ENCODE measurements at places on chromosomes 3 and 15.

DNA sequence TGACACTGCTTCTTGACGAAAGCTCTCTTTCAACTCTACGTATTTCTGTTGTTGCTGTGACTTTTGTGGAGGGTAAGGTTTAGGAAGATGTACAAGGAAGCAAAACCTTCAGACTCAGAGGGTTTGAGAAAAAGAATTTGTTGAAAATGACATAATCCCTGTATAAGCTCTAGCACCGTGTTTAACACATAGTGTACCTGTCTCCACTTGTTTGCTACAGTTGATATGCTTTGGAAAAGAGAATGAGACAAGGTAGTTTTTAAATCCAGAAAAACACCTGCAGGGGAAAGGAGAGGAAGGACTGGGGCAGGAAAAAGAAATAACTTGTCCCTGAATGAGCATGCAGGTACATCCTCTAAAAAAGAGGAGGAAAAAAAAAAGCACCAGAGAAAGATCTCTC is 29.6 kb upstream of the CP start:
- no peak for DNase-seq

DNA sequence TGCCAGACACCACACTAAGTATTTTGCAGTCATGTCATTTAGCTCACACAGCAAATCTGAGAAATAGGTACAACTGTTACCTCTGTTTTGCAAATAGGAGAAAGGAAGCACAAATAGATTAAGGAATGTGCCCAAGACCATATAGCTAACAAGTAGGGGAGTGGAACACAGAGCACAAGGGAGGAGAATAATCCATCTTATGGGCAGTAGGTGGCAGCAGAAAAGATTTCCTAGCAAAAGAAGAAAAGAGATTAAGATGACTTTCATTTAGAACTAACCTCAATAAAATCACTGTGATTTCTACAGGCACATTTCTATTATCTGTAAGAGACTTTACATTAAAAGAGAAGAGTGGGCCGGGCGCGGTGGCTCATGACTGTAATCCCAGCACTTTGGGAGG is 49.1 kb downstream of the NR1I2 start:
- DNase-seq, result no peak

DNA sequence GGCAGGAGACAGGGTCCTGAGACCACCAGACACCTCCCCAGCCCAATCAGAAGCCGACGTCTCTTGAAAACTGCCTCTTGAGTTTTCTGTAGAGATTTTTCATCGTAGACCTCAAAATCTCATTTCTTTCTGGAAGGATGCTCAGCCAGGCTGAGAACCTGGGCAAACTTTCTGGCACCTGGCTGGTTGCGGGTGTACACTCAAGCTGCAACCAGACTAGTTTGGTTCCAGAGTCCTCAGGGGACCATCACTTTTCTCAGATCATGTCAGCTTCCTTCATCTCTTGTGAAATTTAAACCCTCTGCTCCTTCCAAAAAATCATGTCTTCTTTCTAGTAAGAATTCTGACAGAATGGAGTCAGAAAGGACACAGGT is 45.1 kb downstream of the CMTM7 start:
- DNase-seq, result no peak

GRCh38 chr15:63970621-63971426 is 75.5 kb downstream of the DAPK2 start:
- no peak for DNase-seq

DNA sequence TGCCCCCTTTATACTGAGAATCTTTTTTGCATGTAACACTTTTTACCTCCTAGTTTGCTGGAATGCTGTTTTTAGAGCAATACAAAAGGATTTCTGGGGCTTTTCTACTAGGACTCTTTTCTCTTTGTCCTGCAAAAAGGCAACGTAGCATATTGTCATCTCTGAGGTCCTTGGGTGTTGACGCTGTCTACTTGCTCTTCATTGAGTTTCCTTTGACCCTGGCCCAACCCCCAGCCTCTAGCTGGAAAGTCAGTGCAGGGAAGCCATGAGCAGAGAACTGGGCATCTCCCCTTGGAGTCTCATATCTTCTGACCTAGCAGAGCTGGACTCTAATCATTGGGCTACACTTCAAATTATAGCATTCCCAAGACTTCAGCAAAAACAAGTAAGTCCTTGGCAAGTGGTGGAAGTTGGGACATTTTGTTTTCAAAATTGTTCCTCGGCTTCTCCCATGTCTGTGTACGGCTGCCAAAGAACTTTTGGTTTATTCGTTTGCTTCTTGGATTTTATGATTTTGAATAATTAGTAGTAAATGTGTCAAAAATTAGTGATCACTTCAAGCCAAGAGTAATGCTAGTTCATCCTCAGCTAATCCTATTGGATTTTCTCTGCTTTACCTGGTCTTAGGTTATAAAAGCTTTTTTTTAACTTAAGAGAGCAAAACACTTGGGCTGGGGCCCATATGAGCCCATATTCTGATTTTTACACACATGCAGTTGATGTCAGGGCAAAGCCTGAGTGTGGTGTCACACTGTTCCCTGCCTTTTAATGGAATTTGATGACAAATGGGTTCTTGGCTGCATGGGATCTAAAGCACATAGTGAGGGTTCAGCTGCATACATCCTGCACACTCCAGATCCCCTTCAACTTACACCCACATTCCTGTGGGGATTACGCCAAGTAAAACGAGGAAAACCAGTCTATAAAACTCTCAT is 419.5 kb upstream of the C2CD4B start:
- no peak for DNase-seq

DNA sequence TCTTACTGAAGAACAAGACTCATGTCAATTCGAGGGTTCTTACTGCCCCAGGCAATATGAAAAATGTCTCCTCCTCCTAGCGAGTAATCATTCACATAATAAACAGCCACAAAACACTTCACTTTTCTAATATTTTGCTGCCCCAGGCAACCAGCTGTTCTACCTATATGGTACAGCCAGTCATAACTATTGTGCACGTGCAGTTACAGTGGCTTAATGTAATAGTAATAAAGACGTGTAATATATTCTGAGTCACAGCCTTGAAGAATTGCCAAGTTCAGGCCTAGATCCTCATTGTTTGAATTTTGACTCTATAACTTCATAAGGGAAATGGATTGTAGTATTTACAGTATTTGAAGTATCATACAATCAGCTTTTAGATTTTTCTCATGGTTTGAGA is 1250.0 kb upstream of the GBE1 start:
- no peak for DNase-seq

DNA sequence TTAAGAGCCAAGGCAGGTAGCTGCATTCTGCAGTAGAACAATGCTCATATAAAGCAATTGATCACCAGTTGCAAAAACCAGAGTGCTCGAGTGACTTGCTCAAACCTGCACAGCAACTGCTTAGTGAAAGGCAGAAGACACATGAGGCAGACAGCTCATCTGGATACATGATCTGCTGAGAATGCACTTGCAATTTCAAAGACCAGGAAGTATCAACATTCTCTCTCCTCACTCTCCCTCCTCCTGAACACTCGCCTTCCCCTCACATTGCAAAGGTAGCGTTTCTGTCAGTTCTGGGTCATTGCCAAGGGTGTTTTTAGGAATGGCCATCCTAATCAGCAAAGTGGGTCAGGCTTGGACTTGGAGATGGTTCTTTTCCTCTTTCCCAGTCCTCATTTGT is 61.0 kb downstream of the BFSP2 start:
- no peak for DNase-seq

DNA sequence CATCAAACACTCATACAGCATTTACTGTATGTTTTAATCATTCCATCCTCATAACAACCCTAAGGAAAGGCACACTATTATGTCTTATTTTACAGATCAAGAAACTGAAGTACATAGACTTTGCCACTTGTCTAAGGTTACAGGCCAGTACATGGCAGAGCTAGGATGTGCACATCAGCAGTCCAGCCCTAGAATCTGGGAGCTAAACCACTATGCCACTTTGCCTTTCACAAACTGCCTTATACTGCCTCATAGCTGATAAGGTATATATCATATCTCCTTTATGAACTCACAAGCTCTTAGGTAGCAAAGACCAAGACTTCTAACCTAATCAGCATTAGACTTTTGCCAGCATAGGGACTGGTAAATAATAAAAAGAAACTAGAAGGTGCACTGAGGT is 49.1 kb downstream of the MYO9A start:
- no peak for DNase-seq

- DNase-seq, result no peak
Measured at GRCh38 chr15:91407269-91407889, 307.3 kb downstream of the SV2B start.

DNA sequence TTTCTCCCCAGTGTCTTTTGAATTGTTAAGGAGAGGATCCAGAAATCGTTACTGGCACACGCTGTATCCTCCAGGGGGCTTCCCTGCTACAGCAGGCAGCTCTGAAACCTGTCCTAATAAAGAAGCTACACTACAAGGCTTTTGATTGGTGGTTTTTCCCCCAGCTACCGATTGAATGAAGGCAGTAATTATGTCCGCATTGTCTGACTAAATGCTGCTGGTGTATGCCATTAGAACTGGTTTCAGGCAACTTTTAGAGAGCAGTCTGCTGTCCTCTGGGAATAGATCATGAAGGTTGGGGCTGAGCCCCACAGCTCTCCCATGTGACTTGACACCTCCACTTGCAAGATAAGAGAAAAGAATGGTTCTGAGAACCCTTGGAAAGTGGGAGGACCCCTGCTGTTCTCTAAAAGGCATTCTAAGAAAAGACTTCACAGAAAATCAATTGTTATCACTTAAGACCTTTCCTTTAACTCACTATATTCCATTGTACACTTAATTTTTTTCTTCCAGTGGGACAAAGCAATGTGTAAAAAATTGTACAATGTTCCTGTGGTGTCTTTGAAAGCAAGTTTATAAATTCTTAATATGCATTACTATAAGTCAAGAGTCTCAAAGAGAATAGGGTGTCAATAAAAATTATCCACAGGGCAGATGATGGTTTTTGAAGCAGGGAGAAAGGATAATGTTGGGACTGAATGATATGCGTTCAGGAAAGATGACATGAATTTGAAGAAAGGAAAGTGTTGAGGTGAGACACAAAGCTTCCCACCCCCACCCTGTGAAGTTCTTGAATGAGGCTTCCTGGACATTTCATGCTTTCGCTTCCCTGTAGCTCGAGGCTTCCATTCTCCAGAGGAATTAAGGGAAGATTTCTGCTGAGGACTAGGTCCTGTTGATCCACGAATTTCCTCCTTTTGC is 53.0 kb upstream of the DAZL start:
- DNase-seq, result no peak

- DNase-seq, result no peak
Measured at GRCh38 chr3:37905987-37906674, 44.5 kb downstream of the CTDSPL start.

DNA sequence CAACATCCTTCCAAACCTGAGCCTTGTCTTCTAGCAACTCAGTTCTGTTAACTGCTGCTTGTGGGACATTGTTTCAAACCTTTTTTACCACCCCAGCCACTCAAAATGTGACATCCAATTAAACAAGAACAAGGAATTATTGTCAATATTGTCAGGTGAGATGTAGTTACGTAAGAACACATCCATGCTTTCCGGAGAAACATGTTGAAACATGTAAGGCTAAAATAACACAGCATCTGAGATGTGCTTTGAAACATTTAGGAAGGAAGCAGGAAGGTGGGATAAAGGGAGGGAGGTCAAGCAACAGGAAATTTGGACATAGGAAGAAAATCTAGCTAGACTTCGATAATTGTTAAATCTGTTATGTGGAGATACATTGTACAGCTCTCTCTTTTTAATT is 50.9 kb upstream of the PRICKLE2 start:
- no peak for DNase-seq

GRCh38 chr15:56886363-56886931 is 32.0 kb upstream of the TCF12 start:
- DNase-seq, result no peak

DNA sequence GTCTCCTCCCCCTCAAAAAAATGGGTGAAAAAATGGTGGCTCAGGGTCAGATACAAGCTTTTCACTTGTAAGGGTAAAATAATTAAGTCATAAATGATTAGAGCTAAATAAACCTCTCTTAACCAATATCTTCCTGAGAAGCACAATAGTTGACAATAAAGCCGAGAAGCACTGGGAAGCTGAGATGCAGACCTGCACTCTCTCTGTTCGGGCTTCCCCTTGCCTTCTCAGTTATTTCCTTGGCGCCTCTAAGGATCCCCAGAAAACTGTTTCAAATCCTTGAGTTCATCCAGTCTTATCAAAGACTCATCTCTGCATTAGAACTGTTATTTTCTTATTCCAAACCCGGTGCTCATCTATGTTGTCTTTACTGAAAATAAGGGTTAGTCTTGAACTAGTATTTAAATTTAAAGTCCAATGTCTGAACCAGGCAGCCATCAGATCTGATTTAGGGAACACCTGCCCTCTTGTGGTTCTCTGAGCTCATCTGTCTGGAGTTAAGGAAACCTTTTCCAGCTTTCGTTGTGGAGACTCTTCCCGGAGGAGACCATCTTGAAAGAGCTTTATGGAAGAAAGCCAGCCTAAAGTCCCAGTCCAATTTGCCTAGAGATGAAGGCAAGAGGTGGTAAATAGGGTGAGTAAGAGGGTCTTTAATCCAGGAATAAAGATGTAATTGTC is 256.4 kb upstream of the MCTP2 start:
- no peak for DNase-seq

DNA sequence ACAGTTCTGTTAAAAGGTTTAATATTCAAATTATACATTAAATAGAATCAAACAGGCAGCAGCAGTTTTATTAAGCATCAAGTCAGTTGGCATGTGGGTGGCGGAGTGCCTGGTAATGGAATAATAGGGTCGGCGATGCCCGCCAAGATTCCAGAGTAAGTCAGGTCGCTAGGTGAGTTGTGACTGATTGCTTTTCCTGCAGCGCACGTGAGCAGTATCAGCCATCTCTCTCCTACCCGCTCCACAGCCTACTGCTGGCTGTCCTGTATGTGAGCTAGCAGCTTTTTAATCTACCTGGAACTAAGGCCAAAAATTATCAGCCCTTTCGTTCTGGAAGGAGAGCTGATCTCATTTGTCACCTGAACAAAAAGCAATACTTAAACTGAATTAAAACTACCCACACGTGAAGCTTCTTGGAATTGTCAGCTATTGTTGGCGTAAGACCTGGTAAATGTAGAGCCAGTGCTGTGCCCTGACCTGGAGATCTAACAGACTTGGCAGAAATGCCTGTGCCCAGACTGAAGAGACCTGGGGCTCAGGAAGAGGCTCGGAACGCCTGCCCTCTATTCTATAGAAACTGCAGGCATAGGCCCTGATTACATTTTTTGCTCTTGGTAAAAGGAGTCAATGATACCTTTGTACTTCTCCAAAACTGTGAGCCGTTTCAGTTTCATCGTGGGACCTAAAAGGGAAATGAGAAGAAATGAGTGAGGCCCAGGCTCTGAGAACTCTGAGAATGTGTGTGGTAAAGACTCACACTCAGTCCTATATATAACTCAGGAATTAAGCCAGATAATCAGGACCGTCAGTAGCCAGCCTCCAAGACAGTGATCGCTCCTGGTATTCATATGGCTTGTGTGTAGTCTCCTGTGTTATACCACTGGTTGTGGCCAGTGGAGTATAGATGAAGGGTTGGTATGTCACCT is 21.9 kb downstream of the IDH3A start:
- no peak for DNase-seq

DNA sequence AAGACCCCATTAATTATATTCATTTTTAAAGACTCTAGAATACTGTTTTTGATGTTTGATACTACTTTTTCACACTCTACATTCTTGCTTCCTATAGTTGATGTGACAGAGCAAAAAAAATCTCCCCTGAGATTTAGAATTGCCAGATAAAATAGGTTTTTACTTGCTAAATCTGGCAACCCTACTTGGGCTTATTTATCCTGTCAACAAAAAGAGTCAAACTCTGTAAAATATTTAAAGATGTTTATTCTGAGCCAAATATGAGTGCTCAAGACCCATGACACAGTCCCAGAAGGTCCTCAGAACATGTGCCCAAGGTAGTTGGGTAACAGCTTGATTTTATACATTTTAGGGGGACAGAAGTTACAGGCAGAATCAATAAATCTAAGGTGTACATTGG is 72.3 kb downstream of the DAPK2 start:
- DNase-seq, result no peak

Measured in stimulated activated CD4-positive, alpha-beta T cell treated with anti-CD3 and anti-CD28 coated beads, Interleukin-12 subunit alpha, Interleukin-12 subunit beta, amount 100 ng/mL, for 48 hours (primary cell).